ENCODE measurements at places on chromosomes 16 and 17.

DNA sequence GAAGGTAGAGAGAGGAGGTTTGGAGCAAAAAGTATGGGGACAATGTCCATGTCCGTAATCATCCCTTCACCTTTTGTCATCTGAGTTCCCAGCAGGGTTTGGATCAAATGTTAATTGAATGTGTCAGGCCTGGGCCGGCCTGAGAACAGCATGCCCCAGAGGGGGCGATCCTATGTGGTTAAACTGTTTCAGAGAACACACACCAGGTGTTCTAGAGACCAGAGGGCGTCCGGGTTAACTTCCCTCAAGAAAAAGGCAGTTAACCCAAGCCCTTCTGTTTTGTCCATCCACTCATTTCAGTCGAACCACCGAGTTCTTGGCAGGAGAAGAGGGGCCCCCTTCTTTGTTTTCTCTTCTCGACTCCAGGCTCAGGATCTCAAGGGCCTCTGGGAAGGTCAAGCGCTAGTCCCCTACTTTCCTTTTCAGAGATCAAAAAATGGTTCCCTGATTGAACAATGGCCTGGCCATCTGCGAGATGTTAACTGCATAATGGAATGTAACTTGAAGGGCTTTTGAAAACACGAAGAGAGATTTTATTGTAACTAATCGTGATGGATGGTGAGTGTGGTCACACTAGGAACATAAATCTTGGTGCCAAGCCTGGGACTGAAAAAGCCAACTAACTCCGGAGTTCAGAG is 142.5 kb downstream of the IRX3 start:
- DNase-seq, result no peak

GRCh38 chr17:56847106-56847505 is 13.2 kb downstream of the DGKE start:
- no peak for DNase-seq

- peak; percentile 65 for DNase-seq
These were observed 7.6 kb downstream of the UBALD2 start for GRCh38 chr17:76272541-76273444.

GRCh38 chr16:53112015-53112414 is 57.2 kb downstream of the CHD9 start:
- DNase-seq, result no peak

- no peak for DNase-seq
These were observed 194.9 kb upstream of the RBFOX1 start for GRCh38 chr16:7137560-7138330.

- DNase-seq, result no peak
These were observed 23.8 kb downstream of the MPRIP start for GRCh38 chr17:17066021-17066420.

DNA sequence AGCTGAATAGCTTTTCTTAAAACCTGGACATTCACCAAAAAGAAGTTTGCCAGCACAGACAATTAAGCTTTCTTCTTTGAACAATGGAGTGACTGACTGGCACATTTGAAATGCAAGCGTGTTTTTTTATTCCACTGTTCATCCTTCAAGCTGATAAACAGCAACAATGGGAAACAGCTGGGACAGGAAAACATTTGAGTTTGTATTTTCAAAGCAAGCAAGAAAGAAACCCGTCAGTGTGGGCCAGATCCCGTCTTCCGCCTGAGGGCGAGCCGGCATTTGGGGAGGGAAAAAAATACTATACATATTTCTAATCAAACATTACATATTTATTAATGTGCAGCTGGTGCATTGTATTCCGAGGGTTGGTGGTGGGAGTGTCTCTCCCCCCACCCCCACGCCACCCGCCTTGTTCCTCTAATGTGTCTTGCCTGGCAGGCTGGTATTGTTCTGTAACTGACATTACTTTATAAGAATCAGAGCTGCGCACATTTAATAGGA is 94.3 kb downstream of the CYLD start:
- no peak for DNase-seq

- DNase-seq, result no peak
These were observed 897 bp upstream of the CYGB start for GRCh38 chr17:76538281-76538931.

All from activated naive CD4-positive, alpha-beta T cell treated with Interleukin-2 at 50 U/mL for 16 hours (primary cell).